ENCODE measurements at places on chromosomes 1 and 21. TPM values are rescaled to one million over a fixed set of nuclear protein-coding genes. Genes with fewer than 3 reads are reported as not detected.

The CFHR1 gene
- 0.25 TPM for total RNA-seq

The ITSN1 gene
- 139 TPM for total RNA-seq

- no peak for DNase-seq
Observed at GRCh38 chr1:15388201-15388880, 21.3 kb upstream of the EFHD2 start.

DNA sequence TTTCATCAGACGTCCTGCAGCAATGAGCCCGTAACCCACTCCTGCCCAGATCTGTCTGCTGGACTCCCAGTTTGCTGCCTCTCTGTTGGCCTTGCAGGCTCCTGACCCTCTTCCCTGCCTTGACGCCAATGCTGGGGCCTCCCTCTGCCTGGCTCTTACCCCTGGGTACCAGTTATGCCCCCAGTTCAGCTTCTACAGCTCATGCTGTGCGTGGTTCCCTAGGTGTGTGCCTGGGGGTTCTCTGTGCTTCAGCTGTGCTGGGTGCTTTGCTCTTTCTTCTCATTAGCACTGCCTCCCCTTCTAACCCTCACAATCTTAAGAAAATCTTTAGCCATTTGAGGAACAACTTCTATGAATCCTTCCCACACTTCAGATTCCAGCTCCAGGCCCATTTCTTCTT is 151.4 kb downstream of the ZSCAN20 start:
- no peak for DNase-seq

- DNase-seq: no peak
Observed at GRCh38 chr1:73452522-73452921, 745.5 kb downstream of the LRRIQ3 start.

DNA sequence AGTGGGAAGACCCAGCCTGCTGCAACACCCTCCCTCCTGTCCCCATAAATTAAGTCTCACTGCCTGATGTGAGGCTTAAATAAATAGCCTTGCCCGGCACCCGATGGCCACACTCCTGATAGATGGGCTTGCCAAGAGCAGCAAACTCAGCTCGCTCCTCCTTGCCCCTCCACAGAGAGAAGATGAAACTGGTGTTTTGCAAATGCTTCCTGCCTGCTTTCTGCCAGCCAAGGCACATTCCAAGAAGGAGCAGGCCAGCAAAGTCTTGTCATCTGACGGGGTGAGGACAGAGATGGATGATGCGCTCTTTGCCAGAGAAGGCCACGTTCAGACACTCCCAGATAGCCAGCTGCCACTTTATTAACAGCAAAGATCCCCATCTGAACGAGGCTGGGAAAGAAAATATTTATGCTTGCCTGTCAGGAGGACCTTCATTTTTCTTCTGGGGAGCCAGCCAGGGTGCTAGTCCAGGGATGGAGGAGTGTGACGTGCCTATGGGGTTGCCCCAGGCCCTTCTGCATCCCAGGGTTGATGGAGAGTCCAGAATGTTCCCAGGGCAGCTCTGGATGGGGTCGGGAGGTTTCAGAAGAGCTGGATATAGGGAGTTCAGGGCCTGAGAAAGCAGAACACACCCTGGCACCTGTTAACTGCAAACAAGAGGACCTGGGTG is 265.4 kb downstream of the FOXD2 start:
- DNase-seq: no peak

GRCh38 chr1:155859881-155860871 is 809 bp downstream of the SYT11 start:
- peak; percentile 34 for DNase-seq

The CORT gene
- 2.3 TPM for total RNA-seq

GRCh38 chr1:1402072-1402900 is 3.2 kb upstream of the CCNL2 start:
- peak; percentile 71 for DNase-seq

DNA sequence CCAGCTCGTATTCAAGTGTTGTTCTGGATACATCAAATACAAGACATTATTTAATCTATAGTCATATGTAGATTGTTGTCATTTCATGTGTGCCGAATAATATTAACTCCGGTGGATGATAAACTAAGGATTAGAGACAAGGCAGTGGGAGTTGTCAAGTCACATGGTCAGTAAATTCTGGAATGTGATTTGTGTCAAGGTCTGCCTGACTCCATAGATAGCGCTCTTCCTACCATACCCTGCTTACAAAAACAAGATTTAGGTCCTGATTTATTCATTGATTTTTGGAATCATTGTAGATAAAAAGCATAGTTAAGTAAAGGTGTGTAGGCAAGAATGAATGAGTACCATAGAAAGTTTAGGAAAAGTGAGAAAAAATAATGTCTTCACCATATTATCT is 2.6 kb downstream of the TNNI3K start:
- no peak for DNase-seq

The ADAMTS4 gene
- 4.0 TPM for total RNA-seq

DNA sequence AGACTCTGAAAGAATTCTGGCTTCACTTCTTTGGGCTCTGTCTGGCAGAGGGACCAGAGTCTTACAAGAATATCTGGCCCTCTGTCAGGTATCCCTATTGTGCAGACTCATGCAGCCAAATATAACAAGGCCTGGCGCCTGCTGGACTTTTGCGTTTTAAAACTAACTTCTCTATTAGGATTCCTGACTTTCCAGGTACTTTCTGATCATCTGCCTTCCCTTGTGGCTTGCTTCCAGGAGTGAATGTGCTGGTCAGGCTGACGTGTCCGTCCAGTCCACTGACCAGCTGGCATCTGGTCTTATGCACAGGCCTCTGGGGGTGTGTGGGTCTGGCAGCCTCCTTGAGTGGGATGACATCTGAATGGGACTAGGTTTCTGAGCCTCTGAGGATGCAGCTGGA is 8.6 kb upstream of the RAB29 start:
- peak; percentile 11 for DNase-seq

- no peak for DNase-seq
Observed at GRCh38 chr1:85065550-85065949, 17.2 kb upstream of the MCOLN3 start.

- no peak for DNase-seq
Observed at GRCh38 chr21:29470397-29470796, 171.7 kb downstream of the BACH1 start.

Data from cardiac muscle cell (in vitro differentiated cells and primary cell).